ENCODE measurements at places on chromosomes 2 and 18.

GRCh38 chr2:101998896-101999789 is 7.4 kb downstream of the IL1R2 start:
- DNase-seq, result no peak

DNA sequence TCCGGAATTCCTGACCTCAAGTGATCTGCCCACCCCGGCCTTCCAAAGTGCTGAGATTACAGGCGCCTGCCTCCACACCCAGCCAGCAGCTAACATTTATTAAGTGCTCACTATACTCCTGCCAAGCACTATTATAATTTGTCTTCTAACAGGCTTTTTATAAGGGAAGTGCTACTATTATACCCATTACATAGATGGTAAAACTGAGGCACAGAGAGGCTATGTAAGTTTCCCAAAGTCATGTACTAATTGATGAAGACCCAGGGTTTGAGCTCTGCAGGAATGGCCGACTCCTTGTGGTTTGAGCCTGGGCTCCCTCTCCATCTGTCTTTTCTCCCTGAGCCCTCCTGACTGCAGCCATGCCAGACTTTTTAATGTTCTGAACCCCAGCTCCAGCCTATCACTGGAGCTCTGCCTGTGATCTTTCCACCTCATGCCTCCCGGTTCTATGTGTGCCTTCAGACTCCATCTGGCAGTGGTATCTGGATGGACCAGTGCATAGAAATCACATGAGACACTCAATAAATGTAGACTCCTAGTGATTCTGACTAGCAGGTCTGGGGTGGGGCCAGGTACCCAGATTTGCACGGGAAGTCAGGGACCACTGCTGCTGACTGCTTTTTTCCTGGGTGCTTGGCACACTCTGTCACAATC is 197.1 kb downstream of the NEDD4L start:
- no peak for DNase-seq

DNA sequence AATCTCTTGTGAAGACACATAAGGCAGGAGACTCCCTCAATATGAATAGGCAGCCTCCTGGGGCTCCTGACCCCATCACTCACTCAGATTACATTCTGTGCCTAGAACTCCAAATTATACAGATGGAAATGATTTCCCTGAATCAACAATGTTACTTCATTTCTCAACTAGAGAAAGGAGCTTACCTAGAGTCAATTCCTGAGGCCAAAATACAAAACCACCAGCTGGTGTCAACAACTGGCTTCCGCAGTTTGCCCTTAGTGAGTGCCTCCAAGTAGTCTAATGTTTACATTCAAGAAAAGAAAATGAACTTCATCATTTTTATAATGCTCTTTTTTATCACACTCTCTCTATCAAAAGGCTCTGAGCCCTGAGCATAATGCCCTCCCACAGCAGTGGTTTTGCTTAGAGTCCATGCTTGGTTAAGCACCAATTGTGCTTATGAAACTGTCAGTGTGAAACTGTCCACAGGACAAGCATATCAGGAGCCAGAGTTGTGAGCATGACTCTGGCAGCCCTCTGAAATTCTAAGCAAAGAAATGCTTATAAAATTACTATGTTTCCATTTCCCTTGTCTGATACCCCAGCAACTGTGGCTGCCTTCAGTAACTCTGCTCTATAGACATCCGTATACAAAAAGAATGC is 305.7 kb upstream of the PKDCC start:
- DNase-seq, result no peak

DNA sequence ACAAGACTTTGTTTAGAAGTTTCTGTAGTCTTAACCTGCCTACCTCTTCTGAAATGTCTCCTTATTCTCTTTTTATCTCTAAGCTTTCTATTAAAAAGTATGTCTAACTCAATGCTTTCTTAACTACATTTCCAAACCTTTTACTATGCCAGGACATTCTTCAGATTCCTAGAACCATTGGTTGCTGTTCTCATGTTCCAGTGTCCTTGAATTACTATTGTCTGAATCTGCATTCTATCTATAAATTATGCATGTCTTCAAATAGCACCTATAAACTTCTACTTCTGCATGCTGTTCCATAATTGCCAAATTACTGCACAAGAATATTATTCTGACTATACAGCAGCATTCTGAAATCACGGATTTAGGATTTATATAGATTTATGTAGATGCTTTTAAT is 166.0 kb upstream of the VWC2L start:
- DNase-seq, result no peak

DNA sequence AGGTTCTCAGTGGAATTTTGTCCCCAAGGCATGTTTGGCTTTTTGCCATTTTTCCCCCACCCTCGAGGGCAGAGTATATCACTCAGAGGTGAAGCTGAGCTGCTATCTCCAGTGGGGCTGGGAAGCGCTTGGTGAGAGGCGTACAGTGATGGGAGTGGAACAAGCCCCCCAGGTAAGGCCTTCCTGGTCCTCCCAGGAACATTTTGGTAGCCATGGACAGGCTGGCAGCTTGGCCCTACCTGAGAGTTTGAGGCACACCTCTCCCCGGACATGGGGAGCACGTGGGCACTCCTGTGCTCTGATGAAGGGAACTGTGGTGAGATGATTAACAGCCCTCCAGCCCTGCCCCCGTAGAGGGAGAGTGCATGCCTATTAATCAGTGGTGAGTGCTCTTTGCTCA is 99.3 kb downstream of the C1QL2 start:
- no peak for DNase-seq

GRCh38 chr2:135863233-135863632 is 13.0 kb downstream of the MCM6 start:
- DNase-seq, result no peak

GRCh38 chr2:241571821-241572620 is 13.5 kb downstream of the BOK start:
- no peak for DNase-seq

- no peak for DNase-seq
Observed at GRCh38 chr2:68722712-68723111, 11.9 kb upstream of the ARHGAP25 start.

DNA sequence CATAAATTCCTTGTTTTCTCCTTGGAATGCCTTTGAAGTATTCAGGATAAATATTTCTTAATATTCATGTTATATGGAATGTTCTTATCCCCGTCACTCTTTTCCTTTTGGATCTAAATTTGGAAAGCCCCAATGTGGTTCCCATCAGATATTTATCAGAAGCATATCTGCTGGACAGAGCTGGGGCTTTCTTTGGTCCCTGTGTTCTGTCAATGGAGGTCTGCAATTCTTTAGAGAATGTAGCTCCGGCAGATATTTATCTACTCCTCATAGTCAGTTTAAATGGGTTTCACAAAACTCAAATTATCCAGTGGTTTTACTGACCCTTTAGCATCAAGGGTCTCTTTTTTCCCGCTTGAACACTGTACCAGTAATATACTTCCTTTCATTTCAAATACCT is 167.8 kb upstream of the SCN7A start:
- DNase-seq, result no peak

DNA sequence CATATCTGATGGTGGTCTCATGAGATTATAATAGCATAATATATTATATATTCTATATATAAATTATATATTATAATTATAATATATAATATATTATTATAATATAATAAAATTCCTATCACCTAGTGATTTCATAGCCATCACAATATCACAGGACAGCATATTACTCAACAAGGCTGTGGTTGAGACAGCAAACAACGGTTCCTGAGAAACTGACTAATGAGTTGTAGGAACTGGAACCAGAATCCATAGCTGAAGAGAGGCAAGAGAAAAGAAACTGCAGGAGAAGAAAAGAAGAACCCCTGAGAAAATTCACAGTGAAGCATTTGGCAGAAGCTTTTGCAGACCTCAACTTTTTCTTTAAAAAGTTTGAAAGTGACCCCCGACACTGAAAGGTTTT is 84.0 kb downstream of the BCL2L11 start:
- no peak for DNase-seq

DNA sequence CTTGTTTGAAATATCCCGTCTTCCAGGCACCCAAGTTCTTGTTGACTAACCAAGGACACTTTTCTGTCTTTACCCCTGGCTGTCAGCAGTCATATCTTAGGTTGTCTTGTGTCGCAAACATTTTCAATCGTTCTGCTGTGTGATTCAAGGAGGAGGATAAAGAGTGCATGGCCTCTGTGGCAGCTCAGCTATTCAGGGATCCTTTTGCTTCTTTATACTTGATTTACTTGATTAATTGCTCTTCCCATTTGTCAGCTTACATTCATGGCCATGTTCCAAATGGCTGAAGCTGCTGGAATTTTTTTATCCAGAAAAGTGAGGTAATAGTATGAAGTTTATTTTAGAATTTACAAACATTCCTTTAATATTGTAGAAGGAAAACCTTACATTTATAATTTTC is 97.3 kb upstream of the FZD5 start:
- DNase-seq, result no peak

GRCh38 chr2:68716604-68717304 is 17.9 kb upstream of the ARHGAP25 start:
- no peak for DNase-seq

GRCh38 chr2:229800997-229801754 is 86.8 kb upstream of the DNER start:
- DNase-seq, result peak; percentile 72

- no peak for DNase-seq
Observed at GRCh38 chr2:42764901-42765300, 966 bp upstream of the OXER1 start.

DNA sequence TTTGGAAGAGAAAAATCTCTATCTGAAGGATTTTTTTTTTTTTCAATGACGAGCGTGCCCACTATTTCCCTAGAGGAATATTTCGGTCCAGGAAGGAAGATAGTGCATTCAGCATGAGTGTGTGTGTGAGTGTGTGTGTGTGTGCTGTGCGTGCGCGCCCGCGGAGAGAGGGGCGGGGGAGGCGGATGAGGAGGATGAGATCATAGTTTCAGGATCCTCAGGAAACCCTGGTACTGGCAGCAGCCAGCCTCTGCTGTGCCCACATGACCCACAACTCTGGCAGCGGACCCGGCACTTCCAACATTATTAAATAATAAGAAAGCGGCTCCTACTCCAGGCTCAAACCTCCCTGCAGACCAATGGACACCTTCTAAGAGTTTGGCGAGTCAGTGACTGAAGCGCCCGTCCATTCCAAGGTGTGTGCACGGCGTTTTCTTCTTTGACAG is 217.0 kb upstream of the DTNA start:
- peak; percentile 90 for DNase-seq

DNA sequence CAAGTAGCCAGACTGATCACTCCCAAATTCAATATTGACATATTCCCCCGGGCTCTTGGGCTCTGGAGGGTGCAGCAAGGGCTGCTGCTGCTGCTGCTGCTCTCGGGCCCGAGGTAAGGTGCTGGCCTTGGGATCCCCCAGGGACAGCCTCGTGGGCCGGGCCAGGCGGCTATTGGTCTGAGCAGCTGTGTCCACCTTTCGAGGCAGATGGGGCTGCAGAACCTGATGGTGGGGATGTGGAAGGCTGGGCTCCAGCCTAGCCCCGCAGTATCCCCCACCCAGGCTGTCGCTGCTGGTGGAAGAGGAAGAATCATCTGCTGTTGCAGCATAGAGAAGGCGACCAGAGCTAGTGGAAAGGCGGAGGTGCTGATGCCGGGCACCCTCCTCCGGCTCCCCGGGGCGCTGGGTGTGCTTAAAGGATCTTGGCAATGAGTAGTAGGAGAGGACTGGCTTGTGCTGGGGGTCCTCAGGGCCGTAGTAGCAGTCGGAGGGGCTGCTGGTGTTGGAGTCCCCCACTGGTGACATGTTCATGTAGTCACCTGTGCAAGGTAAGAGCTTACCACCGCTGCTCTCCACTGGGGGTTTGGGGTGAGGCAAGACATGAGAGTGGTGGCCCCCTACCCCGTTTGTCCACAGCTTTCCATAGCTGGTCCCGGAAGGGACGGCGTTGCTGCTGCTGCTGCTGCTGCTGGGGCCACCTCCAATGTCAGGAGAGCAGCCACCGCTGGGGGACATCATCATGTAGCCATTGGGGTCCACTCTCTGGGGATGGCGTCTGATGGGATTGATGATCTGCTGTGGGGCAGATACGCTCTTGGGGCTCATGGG is 3.4 kb downstream of the IRS1 start:
- DNase-seq, result peak; percentile 58

DNA sequence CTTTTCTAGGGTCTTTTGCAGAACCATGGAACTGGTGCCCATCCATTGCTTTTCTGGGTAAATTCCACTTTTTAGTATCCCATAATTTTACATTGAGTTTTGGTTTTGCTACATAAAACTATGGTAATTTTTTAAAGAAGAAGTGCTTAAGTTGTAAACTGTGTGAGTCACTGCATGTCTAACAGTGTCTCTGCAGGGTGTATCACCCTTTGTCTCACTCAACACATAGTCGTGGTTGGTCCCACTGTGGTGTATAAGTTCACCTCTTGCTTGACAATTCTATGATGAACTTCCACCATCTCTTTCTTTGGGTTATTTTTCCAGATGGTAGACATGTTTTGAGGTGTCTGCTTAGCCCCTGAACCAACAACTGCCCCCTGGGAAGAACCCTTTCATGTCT is 10.5 kb downstream of the SCTR start:
- DNase-seq, result no peak

DNA sequence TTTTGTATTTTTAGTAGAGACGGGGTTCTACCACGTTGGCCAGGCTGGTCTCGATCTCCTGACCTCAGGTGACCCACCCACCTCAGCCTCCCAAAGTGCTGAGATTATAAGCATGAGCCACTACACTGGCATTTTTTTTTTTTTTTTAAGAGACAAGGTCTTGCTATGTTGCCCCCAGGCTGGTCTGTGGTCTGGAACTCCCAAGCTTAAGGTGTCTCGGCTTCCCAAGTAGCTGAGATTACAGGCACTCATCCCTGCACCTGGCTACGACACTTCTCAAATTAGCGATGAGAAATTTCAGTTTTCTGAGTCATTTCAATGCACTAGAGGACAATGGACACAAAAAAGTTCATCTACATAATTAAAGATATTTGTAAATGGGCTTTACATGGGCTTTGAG is 36.6 kb upstream of the TCF7L1 start:
- DNase-seq, result no peak

DNA sequence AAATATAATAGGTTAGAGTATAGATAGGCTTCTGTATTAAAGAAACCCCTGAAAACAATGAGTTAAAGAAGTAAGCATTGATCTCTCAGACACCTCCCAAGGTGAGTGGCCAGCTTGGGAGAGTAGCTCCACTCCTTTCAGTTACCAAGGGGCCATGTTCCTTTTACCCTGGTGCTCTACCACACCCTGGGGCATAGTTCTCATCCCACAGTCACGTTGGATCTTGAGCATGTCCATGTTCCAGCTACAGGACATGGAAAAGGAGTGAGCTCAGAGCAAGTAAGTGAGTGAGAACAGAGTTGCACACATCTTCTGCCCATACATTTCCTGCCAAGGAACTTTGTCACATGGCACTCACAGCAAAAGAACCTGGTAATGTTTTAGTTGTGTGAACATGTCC is 325.9 kb upstream of the SLC39A10 start:
- DNase-seq, result no peak

GRCh38 chr2:149924028-149924427 is 336.5 kb upstream of the MMADHC start:
- DNase-seq, result no peak

- DNase-seq, result peak; percentile 60
Observed at GRCh38 chr2:46458763-46459500, 20.4 kb upstream of the TMEM247 start.

- no peak for DNase-seq
Observed at GRCh38 chr2:13666582-13667414, 950.1 kb downstream of the TRIB2 start.

GRCh38 chr2:232214053-232214452 is 164.5 kb upstream of the ALPP start:
- no peak for DNase-seq

GRCh38 chr18:27585602-27586173 is 400.6 kb upstream of the CHST9 start:
- DNase-seq, result no peak
